ENCODE measurements at places on chromosomes 6 and 20.

- DNase-seq: no peak
These were observed 226.6 kb downstream of the TFAP2C start for GRCh38 chr20:56855708-56856107.

DNA sequence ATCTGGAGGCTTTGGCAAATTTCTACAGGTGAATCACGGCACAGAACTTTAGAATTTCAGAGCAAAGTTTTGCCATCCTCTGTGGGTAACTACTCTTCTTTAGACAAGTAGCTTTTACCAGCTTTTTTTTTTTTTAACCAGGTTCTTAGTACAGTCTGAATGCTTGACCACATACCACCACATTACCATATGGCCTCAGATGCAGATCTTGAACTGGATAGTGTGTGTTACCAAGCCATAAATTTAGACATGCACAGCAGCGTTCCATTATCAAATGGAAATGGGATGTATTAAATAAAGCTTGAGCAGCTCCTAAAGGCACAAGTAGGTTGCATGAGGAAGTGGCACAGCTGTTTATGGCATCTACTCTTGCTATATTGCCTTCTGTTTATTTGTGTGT lies 38.3 kb upstream of the PRSS16 start:
- no peak for DNase-seq

DNA sequence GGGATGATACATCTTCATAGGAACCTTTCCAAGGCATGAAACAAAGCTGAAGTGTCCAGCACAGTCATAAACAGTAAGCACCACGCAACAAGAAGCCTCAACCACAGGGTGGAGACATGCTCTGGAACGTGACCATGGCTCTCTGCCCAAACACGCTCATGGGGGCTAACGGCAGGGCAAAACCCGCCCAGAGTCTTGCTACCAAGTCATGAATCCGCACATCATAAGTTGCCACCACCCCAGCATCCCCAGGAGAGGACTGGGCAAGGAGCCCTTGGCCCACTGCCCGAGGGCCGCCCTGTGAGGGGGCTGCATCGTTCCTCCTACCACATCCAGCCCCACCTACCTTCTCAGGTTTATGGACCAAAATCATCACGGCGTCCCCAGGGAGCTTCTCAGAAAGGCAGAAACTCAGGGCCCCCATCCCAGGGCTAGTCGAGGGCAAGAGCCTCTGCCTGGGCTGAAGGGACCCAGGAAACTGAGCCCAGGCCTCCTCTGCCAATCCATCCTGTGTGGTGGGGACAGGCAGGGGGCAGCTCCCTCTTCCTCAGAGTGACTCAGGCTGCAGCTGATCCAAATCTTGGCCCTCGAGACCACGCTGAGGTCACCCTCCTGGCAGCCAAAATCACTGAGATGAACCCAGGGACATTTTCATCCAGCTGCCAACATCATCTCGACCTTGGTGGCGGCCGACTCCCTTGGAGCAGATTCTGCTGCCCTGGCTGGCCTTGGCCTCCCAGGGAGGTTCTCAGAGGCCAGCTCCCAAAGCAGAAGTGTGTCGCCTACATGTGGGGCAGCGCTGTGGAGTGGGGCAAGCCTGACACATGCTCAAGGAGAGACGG lies 42.6 kb downstream of the BMP7 start:
- no peak for DNase-seq

DNA sequence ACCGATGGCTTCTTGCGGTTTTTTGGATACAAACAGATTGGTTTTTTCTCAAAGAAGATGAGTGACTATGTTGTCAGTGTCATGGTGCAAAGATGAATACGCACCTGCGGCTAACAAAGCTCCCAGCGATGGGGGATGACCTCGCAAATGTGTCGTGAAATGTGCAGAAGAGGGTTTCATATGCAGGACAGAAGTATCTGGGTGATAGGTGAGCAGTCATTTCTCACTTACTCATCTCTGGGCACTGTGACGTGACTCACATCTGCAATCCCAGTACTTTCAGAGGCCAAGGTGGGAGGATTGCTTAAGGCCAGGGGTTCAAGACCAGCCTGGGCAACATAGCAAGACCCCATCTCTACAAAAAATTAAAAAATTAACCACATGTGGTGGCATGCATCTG lies 216.3 kb downstream of the ERMARD start:
- no peak for DNase-seq

- DNase-seq: no peak
These were observed 114.9 kb downstream of the GRM4 start for GRCh38 chr6:34030831-34031624.

DNA sequence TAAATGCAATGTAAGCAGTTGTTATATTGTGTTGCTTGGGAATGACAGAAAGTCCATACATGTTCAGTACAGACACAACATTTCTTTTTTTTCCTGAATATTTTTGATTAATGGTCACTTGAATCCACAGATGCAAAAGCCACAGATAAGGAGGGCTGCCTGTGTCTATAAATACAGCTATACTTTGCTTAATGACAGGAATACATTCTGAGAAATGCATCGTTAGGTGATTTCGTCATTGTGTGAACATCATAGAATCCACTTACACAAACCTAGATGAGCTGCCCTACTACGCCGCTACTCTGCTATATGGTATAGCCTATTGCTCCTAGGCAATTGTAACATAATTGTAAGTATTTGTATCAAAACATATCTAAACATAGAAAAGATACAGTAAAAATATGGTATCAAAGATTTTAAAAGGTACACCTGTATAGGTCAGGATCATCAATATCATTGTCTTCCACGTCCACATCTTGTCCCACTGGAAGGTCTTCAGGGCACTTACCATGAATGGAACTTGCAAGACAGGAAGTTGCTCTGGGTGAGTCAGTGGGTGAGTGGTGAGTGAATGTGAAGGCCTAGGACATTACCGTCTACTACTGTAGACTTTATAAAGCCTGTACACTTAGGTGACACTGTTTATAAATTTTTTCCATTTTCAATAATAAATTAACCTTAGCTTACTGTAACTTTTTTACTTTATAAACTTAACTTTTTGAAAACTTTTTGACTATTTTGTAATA lies 27.9 kb upstream of the POPDC3 start:
- no peak for DNase-seq

GRCh38 chr6:55180258-55180657 lies 5.9 kb downstream of the HCRTR2 start:
- DNase-seq: no peak

DNA sequence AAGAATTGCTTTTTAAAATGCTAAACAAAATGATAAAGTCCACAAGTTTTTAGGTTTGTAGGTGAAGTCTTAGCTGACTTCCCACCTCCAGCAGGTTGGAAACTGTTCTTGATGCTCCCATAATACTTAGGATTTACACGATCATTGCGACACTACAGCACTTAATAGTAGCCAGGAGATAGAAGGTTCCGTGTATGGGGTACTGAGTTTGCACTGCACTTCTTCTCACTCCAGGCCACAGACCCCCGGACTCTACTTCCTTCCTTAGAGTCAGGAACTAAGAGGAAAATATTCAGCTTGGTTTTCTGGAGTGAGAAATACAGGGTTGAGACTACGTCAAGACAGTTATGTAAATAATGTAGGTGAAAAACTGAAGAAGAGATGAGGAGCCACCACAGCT lies 56.1 kb upstream of the SGK1 start:
- DNase-seq: no peak

DNA sequence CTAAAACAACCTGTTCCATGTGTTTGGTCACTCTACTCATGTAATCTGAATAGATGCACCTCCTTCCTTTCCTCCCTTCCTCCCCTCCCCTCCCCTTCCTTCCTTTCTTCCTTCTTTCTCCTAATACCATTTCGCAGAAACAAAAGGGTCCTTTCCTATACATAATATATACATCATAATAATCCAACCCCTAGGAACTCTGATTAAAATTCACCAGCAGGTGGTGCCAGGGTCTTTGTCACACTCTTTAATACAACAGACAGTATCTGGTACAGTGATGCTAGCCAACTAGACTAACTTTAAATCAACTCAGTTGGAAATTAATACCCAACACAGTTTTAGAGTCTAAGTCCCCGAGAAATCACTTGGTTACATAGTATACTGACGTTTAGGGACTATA lies 181.2 kb upstream of the SHLD1 start:
- peak; percentile 31 for DNase-seq

DNA sequence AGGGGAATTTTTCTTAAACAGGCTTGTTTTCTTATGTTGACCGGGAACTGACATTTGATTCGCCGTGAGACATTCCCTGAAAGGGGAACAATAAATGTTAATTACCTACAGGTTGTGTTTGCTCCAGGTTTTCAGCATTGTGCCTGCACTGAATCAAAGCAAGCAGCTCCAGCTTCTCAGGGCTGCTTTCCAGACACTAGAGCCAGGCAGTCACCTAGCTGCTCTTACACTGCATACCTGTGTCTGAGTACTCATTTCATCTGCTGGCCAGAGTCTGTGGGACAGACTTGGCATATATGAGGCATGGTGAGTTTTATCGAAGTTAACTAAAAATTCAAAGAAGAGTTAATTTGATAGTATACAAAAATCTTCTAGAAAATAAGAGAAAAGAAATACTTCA lies 951.8 kb upstream of the MAP3K7 start:
- DNase-seq: no peak
